ENCODE measurements at places on chromosomes 11 and 22.

- DNase-seq: peak; percentile 70
Measured at GRCh38 chr11:34926101-34926830, 9.8 kb downstream of the PDHX start.

GRCh38 chr22:36032611-36033010 is 4.0 kb upstream of the RBFOX2 start:
- no peak for DNase-seq

GRCh38 chr22:43848366-43849171 is 13.7 kb downstream of the SULT4A1 start:
- no peak for DNase-seq

DNA sequence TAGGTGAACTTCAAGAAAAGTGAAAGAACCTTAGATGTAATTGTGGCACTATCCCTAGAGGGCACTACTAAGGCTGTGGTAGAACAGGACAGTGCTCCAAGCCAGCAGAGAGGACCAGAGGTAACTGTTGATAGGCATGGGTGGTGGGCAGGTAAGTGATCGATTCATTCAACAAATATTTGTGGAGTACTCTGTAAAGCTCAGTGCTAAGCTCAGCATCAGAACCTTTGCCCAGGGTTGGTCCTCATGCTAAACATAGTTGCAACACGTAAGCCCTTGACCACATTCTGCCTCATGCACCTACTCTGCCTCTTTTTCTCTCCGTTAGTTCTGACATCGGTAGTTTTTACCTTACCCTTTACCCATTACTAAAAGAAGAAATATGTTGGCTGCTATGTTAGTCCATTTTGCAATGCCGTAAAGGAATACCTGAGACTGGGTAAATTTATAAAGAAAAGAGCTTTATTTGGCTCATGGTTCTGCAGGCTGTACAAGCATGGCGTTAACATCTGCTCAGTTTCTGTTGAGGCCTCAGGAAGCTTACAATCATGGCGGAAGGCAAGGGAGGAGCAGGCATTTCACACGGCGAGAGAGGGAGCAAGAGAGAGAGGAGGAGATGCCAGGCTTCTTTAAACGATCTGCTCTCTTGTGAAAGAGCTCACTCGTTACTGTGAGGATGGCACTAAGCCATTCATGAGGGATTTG is 18.4 kb upstream of the NNMT start:
- DNase-seq: no peak

GRCh38 chr11:57214494-57214893 is 22.6 kb downstream of the APLNR start:
- DNase-seq: no peak

- DNase-seq: no peak
Measured at GRCh38 chr22:43031617-43032016, 16.7 kb upstream of the PACSIN2 start.

- DNase-seq: no peak
Measured at GRCh38 chr11:92300876-92301275, 76.3 kb downstream of the FAT3 start.

- peak; percentile 52 for DNase-seq
Measured at GRCh38 chr11:82682003-82682751, 51.5 kb downstream of the FAM181B start.

DNA sequence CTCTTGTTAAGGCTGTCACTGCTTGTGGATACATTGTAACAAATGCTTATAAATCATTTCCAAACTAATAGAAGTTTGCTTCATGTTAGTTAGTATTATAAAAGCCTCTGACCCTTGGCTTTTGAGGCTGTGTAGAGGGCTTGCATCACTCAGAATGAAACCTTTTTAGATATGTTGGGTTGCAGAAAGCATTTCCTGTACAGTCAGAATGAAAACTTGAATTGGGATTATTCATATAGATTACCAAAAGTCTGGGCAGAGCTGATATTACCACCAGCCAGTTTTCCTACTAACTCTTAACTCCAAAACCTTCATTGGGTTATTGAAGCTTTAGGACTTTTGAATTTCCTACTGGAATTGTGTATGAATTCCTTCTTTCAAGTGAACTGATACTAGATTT is 12.0 kb downstream of the KMT2A start:
- no peak for DNase-seq

DNA sequence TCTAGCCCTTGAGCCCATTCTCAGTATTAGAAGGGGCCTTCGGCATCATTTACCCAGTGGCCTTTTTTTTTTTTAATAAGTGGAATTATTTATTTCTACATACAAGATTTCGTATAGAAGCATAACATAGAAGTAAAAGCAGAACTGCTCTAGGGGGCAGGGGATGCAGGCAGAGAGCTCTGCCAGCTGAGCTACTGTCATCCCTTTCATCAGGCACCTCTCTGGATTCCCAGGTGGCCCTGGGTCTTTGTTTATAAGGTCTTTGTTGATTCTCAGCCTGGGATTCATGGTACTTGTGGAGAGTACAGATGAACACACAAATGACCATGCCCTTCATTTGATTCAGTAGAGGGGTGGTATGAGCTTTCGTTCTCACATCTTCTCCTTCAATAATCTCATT is 66.4 kb downstream of the GAB2 start:
- no peak for DNase-seq

- DNase-seq: no peak
Measured at GRCh38 chr11:101931692-101932091, 15.4 kb upstream of the ANGPTL5 start.

Data from B cell (primary cell).